NCI-H1694 (cell line): ENCODE measurements at places on chromosomes 4 and X.

DNA sequence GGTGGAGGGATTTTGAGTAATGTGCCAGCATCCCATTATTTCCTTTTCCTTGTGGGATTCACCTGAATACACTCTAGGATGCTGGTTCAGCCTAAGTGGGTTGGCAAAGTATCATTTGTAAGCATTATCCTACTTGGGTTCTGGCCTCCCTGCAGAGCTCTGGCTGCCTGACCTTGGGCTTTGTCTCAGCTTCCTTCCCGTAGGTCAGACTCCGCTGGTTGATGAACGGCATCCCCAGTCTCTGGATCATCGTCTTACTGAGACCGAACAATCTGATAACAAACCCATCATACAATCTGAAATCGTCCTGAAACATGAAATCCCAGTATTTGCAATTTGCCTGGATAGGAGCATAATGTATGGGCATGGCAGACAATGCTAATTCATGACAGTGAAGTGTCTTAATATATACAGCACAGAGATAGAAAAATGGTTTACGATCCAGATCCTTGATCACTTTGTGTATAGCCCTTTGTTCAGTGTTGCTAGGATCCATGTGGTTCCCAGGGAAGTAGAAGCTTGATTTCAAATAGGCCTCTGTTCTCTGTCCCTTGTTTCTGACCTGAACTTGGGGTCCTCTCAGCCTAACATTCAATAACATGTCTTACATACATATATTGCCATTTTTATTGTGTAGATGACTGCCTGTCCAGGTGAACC is 5.5 kb downstream of the MID2 start:
- no peak for DNase-seq

GRCh38 chrX:134388161-134389109 is 71.5 kb upstream of the HPRT1 start:
- no peak for DNase-seq

DNA sequence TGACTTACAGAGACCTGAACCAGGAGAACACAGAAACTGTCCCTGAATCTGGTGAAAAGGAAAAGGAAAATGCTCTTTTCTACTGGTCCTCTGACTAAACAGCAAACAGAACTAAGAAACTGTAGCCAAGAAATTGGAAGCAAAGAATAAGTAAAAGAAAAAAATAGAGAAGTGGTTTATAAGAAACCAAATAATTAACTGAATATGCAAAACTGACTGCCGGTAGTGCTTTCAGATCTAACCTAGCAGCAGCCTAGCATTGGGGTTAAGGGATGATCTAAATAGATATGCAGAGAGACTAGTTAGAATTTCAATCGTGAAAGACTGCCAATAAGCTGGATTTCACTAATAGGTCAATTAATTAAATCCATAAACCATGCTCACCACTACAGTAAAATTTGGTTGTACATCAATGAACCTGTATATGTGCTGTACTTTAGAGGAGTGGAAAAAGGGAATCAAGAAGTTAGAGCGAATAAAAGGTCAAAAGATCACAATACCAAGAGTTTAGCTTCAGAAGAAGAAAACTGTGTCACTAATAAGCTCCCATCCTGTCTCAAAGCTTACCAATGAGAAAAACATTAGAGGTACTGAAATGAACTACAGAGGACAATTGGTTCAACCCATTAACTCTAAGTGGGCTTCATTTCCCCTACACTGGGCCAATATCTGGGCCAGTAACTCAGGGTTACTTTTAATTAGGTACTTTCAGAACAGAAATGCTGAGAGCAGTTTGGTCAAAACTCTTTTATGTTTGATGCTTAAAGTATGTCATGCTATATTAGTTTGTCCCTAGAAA is 53.6 kb downstream of the KLHL13 start:
- no peak for DNase-seq

- DNase-seq, result no peak
Measured at GRCh38 chr4:163857903-163858302, 363.4 kb downstream of the TMA16 start.

DNA sequence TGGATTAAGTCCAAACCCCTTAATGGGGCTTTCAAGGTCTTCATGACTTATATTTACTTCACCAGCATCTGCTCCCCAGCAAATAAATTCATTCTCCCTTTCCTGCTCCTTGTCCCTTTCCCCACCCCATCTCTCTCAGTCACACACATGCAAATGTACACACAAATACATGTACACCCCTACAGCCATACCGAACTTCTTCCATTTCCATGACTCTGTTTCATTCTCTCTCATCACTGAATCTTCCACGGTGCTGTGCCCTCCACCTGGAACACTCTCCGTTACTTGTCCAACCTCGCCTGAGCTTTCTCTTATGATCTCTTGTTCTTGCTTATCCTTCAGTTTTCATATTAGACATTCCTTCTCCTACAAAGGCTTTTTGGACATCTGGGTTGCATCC is 22.0 kb upstream of the RPA4 start:
- no peak for DNase-seq

GRCh38 chr4:183950536-183950935 is 45.4 kb downstream of the STOX2 start:
- DNase-seq, result no peak

DNA sequence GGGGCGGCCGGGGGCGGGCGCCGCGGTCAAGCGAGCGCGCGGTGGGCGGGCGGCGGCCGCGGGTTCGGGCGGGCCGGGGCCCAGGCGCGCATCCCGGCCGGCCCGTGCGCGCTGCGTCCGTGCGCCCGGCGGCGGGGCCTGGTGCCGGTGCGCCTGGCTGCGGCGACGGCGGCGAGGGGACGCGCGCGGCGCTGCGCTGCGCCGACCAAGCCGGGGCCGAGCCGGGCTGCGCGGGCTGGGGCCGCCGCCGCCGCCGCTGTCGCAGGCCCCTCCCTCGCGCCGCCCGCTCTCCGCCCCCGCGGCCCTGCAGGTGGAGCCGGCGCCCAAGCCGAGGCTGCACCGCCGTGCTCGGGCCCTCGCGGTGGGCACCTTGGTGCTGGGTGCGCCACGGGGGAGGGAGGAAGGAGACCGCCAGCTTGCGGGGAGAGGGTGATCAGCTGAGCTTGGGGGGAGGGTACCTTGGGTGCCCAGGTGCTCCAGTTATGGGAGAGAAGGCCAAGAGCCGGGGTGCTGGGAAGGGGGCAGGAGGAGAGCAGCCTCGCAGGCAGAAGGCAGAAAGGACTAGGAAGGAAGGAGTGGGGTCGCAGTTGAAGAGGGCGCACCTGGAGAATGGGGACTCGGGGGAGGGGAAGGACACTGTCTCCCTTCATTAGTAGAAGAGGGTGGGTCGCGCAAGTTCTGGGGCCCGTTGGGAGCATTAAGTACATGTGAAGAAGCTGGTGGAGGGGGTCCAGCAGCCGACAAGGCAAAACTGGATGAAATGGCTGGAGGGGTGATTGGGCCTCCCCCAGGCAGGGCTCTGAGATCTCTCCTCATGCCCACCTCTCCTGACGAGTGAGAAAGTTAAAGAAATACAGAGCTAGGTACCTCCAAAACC is at the start of gene PPP2R2C:
PPP2R2C (minus strand) TSS at position 228 of the 877 bp plus-strand sequence. CDS start 385 bp downstream, outside the sequence.
- DNase-seq, result no peak

DNA sequence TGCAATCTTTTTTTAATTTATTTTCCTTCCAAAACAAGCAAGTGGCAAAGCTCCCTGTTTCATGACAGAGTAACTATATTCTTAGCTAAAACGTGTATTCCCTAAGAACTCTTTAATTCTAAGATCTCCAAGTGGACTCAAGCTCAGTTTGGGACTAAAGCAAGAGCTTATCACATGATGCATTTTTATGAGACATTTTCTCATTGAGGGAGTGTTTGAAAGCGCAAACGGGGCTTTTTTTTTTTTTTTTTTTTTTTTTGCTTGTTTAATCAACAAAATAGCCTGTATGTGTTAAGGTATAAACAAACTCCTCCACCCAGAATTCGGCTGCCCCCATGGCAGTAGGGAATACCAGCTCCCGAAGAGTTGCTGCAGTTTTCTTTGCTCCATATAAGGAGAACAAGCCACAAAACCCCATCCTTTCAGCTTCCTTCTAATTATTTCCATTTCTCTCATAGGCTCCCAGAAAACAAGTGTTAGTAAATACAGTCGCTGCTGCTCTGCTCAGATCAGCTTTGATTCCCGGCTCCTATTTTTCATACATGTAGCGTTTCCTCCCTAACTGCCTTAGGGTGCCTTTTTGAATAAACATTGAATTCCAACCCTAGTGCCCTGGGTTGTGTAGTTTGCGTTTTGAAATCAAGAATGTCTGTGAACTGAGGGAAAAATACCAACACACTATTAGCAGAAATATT is 669 bp upstream of the PPARGC1A start:
- DNase-seq, result no peak

- no peak for DNase-seq
Measured at GRCh38 chr4:103097112-103097511, 2.5 kb downstream of the BDH2 start.

GRCh38 chrX:39438603-39439602 is 637.6 kb downstream of the MID1IP1 start:
- no peak for DNase-seq

- no peak for DNase-seq
Measured at GRCh38 chr4:107900067-107900466, 31.3 kb upstream of the CYP2U1 start.

GRCh38 chrX:143580266-143580665 is 55.6 kb downstream of the SLITRK4 start:
- DNase-seq, result no peak

GRCh38 chrX:18146954-18147353 is 73.7 kb downstream of the BEND2 start:
- DNase-seq, result no peak

GRCh38 chrX:97882306-97882705 is 998.6 kb downstream of the RPA4 start:
- no peak for DNase-seq
